Smooth muscle cell of trachea (primary cell): ENCODE measurements at places on chromosomes 6 and 20. TPM values are rescaled to one million over a fixed set of nuclear protein-coding genes. Genes with fewer than 3 reads are reported as not detected.

Gene ADNP
- total RNA-seq, result 28.8 and 50.2 TPM in 2 replicates

Gene PLCB4
- total RNA-seq, result 9.3 and 12.2 TPM in 2 replicates

Gene TCF19
- total RNA-seq, result 4.5 and 23.1 TPM in 2 replicates

Gene ABHD16B
- total RNA-seq, result not detected in 2 replicates

Gene TXLNB
- total RNA-seq, result 2.3 and 4.1 TPM in 2 replicates

Gene PGC
- not detected in 2 replicates for total RNA-seq
